Suprapubic skin (tissue), 4 donors: ENCODE measurements at places on chromosomes 11 and 22. TPM values are rescaled to one million over a fixed set of nuclear protein-coding genes. Genes with fewer than 3 reads are reported as not detected.

- H3K27me3 ChIP-seq: no peaks in the 10 kb centered on the region
- no peak overlapping the region for H3K27ac ChIP-seq
- H3K36me3 ChIP-seq: peaks cover 12% of the 10 kb centered on the region
- peaks cover 7% of the 10 kb centered on the region for H3K4me1 ChIP-seq
- no peak for DNase-seq
- H3K4me3 ChIP-seq: no peak overlapping the region
These were observed 100.8 kb downstream of the KIAA1671 start for GRCh38 chr22:25053153-25053805.

DNA sequence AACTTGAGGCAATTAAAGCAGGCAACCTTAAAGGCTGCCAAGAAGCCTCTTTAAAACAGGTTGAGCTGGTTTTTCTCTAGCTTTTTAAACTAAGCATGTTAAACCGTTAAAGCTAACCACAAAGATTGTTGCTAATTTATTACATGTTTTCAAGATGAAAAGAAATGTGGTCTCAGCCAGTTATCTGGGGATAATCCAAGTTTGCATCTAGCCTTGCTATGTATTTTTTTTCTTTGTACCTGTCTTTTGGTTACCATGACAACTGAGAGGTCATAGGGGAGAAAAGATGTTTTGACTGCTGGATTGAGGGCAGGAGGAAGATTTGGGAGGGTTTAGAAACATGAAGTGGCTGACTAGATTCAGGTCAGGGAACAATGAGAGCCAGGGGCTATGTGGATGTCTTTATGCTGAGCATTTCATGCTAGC lies 19.2 kb upstream of the PGM2L1 start:
- H3K27ac ChIP-seq: peak overlapping the region; percentile 81
- no peak overlapping the region for H3K4me3 ChIP-seq

Gene PKP3
- total RNA-seq: 384 TPM

DNA sequence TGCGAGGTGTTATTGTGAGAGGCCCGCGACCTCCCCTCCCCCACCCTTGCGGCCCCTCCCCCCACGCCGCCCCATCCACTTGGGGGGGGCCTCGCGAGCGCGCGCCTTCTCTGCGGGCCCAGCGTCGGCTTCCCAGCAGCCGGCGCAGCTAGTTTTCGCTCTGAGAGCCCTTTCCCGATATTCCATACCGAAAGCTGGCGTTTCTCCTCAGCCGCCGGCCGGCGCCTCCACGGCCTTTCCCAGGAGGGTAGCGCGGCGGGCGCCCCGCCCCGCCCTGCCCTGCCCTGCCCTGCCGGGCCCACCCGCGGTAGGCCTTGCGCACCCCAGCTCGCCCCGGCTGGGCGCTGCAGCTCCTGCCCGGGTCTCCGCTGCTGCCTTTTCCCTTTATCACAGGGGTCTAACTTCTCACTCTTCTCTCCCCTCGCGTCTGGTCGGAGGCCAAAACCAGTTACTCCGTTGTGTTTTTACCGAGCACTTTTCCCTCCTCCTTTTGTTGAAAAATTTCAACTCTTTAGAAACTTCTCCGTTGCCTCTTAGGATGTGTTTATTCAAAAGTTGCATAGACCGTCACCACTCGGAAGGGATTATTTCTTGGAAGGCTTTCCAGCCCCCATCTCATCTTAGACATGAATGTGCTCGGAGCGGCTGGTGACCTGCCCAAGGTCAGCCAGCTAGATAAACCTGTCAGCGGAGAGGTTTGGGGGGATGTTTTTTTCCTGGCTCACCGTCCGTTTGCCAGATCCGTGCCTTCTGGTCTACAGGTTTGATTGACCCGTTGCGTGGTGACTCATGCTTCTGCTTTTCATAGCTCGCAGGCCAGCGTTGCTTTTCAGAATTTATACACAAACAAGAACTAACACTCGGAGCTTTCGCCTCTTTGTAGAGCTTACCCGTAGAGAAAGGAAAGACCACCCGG lies 648 bp downstream of the PAFAH1B2 start:
- peak; percentile 82 for DNase-seq
- peaks cover 6% of the 10 kb centered on the region for H3K36me3 ChIP-seq
- peak overlapping the region; percentile 91 for H3K27ac ChIP-seq
- H3K4me1 ChIP-seq: peaks cover 35% of the 10 kb centered on the region
- no peaks in the 10 kb centered on the region for H3K27me3 ChIP-seq

- H3K4me3 ChIP-seq: no peak overlapping the region
- peaks cover 62% of the 10 kb centered on the region for H3K36me3 ChIP-seq
- peak overlapping the region; percentile 92 for H3K27ac ChIP-seq
- no peaks in the 10 kb centered on the region for H3K27me3 ChIP-seq
- peaks cover 100% of the 10 kb centered on the region for H3K4me1 ChIP-seq
These were observed 46.7 kb upstream of the PPARA start for GRCh38 chr22:46103664-46104063.

Gene OOSP2
- total RNA-seq: not detected

DNA sequence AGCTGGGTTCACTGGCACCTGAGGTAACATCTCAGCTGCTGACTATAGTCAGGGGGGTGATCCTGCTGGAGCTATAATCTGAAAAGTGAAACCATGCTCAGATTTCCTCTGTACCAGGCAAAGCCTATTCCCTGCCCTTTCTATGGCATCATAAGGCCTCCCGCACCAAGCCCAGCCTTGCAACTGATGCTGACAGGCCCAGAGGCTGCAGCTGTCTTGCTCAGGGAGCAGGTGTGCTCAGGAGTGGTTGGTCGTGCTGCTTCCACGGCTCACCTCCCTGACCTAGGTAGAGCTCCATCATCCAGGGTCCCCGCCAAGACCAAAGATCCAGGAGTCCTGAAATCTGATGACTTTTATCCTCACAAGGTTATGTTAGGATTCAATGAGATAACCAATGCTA lies 121.7 kb downstream of the FEZ1 start:
- H3K27ac ChIP-seq: no peak overlapping the region
- no peaks in the 10 kb centered on the region for H3K36me3 ChIP-seq
- DNase-seq: no peak
- peaks cover 4% of the 10 kb centered on the region for H3K27me3 ChIP-seq

Gene KCNK4
- total RNA-seq: not detected
